Stimulated activated memory B cell treated with anti-CD40 and anti-IgM and Interleukin-4, amounts not matched to agents 10 μg/mL and 1 μg/mL and 100 μg/mL, for 72 hours (primary cell): ENCODE measurements at places on chromosomes 4 and X.

DNA sequence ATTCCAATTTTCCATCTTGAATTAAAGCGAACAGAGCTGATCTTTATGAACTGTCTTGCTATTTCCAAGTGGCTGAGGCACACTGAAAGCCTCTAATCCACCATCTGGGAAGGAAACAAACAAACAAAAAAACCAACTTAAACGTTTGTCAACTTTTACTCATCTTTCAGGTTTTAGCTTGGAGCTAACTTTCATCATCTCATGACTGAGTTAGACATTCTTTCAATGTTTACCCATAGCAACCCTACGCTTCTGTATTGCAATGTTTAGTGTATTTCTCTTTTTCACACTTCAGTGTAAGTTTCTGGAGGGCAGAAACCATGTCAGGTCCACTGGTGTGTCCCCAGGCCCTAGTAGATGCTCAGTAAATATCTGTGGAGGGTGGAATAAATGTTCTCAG lies 343.8 kb downstream of the GBA3 start:
- ATAC-seq, result no peak

GRCh38 chrX:68084765-68085164 lies 348.5 kb downstream of the OPHN1 start:
- no peak for ATAC-seq

GRCh38 chr4:81652069-81652478 lies 180.4 kb upstream of the RASGEF1B start:
- no peak for ATAC-seq

DNA sequence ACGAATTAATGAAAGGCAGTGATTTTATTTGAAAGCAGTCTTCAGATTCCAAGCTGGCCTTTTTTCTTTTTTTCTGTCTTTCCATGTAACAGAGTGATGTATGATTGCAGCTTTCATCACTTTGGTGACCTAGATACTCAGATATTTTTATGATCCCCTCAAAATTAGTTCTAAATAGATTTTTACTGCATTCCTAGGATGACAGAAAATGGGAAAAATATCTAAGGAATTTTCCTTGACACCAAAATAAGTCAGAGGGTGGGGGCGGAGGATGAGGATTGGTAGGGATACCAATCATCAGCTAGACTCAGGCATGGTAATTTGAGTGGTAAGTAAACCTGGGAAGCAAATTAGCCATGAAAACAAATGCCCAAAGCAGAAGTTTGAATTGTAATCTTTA lies 11.9 kb upstream of the HMGB2 start:
- no peak for ATAC-seq

DNA sequence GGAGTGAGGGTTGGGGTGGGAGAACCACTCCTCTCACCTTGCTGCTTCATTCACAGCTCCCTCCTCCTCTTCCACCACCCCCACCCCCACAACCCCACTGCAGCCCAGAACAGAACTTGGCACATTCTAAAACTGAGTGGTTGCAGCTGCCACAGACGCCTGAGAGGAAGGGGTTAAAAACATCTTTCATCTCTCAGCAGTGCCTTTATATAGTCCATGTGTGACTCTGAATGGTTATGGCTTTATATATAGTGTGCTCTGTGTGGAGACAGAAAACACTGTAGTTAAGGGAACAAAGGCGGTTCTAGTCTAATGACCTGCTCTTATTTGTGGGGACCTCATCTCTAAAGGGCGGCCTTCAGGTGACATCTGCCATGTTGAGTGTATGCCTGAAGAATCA lies 144.8 kb downstream of the BCOR start:
- no peak for ATAC-seq

- no peak for ATAC-seq
Observed at GRCh38 chr4:57158221-57158620, 48.0 kb upstream of the IGFBP7 start.

DNA sequence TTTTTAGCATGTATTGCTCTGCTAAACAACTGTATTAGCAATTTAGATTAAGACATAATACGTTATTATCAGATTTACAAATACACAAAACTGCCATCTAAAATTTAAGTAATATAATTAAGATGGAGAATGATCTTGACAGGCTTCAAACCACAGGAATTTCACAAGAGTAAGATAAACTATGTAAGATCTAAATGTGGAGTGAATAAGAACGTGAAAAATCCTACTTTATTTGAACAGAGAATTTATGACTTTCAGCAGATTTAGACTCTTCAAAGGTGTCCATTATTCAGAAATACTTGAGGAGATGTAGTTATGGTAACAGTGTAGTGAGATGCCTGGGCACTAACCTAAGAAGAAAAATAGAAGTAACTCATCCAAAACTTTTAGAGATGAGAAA lies 73.2 kb downstream of the SLC4A4 start:
- no peak for ATAC-seq

DNA sequence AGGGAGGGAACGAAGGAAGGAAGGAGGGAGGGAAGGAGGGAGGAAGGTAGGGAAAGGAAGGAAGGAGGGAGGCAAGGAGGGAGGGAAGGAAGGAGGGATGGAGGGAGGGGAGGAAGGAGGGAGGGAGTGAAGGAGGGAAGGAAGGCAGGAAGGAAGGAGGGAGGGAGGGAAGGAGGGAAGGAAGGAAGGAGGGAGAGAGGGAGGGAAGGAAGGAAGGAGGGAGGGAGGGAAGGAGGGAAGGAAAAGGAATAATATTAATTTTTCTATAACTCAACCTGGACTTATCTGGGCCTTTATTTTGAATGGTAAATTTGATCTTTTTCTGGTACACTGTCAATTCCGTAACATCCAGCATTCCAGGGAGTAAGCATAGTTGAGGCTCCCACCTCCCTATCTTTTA lies 244.2 kb downstream of the SPRY1 start:
- ATAC-seq, result no peak

DNA sequence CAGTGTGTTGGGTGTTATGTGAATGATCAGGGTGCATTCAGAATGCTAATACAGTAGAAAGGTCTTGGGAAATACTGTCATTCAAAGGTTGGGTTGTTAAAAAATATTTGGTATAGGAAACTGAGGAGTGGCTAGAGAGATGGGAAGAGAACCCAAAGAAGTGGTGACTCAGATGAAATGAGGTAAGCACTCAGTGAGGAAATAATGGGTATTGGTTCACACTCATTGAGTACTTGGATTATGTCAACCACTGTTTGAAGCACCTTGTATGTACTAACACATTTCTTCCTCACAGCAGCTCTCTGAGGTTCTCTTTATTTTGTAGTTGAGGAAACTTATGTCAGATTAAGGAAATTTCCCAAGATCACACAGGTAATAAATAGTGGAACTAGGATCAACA lies 40.8 kb upstream of the NUDT6 start:
- no peak for ATAC-seq

GRCh38 chr4:155430895-155431795 lies 54.4 kb upstream of the MAP9 start:
- ATAC-seq, result no peak

DNA sequence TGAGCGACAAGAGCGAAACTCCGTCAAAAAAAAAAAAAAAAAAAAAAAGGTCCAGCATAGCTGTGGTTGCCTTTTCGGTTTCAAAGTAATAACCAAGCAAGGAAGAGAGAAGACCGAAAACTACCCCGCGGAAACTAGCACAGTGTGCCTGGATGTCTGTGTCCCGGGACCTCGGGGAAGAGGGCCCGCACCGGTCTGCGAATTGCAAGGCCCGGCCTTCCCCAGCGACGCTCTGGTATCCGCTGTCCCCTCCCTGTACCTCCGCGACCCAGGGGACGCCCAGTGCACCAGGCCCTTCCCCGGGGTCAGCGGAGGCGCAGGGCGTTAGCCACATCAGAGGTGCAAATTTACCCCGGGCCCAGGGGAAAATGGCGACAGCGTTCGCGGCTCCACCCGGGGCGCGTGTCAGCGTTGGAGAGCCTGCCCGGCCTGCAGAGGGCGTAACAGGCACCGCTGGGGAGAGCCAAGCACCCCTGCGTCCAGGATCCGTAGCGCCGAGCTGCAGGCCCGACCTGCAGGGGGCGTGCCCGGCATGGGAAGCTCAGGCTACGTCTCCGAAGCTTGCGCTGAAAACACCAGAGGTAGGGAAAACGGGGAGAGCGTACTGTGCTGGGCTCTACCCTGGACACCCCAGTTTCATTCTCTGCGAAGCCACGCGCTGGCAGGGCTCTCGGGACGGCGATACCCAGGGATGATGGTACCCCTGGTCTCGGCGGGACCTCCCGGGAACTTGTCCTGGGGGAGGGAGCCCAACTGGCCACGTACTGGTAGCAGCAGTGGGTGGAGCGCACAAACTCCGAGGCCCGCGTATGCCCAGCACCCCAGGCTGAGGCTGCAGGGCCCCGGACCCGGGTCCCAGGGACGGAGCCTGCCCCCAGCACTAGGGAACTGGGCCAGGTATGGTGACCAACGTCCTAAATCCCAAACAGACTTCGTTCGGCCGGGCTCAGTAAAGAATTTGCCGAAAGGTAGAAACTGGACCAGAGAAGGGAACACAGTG lies 16.2 kb downstream of the NKX6-1 start:
- no peak for ATAC-seq

- ATAC-seq, result no peak
Observed at GRCh38 chr4:83129264-83129663, 14.7 kb upstream of the PLAC8 start.

DNA sequence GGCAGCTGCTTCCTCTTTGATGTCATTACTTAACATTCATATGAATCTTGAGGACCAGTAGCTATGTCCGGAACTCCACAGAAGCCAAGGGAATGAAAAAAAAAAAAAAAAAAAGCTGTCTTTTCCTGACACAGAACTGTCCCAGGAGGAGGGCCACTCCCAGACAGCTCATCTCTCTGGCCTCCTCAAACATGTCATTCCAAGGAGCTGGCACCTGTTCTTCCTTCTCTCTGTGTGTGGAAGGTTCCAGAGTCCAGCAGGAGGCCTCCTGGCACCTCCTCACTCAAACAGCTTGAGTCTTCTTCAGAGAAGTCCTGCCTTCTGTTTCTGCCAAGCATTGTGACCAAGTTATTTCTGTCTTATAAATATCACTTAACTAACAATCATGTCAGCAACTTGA lies 458.5 kb downstream of the AFF2 start:
- no peak for ATAC-seq

DNA sequence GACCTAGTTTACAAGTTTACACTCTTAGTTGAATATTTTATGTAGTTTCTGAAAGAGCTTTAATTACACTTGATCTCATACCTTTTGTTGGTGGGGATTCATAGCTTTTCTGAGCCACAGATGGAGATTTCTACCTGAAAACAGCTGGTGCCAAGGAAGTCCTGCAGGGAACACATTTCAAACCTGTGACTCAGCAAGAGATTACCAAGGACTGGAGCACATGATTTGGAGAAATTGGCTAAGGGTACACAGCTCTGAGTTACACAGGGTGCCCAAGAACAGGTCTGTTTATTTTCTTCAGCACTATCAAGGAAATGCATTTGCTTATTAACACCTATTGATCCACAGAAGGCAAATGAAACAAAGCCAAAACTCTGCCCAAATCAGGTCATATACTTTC lies 691.5 kb downstream of the KCTD8 start:
- ATAC-seq, result no peak

GRCh38 chr4:6024313-6024960 lies 6.2 kb upstream of the C4orf50 start:
- no peak for ATAC-seq

DNA sequence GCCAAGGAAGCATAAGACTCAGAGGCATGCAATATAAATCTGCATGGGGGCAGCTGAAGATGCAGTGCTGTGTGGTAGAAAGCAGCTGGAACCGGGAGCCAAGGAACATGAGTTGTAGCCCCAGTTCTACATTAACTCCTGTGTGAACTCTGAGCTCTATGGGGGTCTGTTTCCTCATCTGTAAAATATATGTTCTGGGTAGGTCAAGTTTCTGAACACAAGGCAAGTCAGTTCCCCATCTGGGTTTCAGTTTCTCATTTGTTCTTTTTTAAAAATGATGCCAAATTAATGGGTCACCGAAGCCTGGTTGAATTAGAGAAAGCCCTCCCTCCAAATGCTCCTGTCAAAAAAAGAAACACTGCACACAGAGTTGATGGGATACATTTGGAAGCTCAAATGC lies 24.0 kb downstream of the UNC5C start:
- no peak for ATAC-seq

DNA sequence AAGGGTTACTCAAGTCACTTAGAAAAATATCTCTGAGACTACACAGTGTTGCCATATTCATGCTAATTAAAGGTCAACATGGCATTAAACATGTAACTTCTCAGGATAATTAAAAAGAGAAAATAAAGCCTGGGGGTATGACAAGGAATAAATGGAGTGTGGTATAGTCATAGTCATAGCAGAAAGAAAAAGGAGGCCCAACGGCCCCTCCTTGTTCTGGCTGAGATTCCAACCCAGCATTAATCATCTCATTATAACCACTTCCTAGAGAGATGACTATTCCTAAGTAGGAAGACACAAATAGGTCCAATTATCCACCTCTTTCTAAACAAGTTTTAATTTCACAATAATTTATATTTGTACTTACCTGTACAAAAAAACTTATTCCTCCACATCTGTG lies 778.4 kb upstream of the AADAT start:
- ATAC-seq, result no peak

- ATAC-seq, result peak; percentile 59
Observed at GRCh38 chr4:107183155-107183774, 147.2 kb upstream of the DKK2 start.

DNA sequence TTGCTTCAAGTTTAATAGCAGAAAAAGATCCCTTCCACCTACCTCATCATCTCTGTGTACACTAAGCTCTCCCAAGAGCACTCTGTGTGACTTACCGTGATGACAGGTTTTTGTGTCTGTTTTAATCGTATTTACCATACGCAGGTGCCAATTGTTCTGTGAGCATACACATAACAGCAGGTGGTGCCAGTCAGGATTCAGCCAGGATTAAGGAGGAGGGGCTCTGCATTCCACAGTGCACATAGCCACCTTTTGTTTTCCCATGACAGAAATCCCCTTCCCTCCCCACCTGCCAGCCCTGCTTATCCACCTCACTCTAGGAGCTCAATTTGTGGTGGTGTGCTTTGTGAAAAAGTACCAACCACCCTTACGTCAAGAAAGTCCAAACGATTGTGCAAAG lies 14.8 kb downstream of the ANK2 start:
- no peak for ATAC-seq

- no peak for ATAC-seq
Observed at GRCh38 chr4:158255727-158256324, 45.5 kb downstream of the TMEM144 start.

DNA sequence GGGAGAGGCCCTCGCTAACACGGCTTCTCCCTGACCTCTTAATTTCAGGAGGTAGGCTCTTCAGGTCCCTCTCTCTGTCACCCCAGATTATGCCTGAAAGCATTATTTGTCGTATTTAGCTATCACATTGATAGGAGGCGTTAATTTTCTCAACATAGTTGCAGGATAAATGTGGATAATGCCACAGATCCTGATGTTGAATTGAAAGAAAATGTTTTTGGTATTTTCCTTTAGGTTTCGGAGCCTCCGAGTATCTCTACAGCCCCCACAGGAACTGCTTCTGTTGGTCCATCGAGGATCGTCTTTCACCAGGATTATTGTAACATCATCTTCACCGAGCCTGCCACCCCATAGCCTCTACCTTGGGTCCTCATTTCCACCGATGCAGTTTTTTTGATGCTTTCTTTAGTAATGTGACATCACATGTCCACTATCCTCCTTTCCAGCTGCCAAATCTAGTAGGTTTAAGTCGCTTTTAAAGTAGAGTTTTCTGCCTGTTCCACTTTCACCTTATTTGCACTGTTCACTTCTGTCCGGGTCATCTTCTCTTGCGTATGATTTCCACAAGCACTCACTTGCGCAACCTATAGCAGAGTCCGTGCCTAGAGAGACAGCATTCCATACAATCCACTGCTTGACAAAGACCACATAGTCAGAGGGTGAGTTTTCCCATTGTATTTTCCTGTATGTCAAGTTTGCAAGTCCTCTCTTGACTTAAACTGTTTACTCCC lies 665 bp downstream of the TIGD2 start:
- ATAC-seq, result no peak
